ENCODE measurements at places on chromosomes 11 and 22.

DNA sequence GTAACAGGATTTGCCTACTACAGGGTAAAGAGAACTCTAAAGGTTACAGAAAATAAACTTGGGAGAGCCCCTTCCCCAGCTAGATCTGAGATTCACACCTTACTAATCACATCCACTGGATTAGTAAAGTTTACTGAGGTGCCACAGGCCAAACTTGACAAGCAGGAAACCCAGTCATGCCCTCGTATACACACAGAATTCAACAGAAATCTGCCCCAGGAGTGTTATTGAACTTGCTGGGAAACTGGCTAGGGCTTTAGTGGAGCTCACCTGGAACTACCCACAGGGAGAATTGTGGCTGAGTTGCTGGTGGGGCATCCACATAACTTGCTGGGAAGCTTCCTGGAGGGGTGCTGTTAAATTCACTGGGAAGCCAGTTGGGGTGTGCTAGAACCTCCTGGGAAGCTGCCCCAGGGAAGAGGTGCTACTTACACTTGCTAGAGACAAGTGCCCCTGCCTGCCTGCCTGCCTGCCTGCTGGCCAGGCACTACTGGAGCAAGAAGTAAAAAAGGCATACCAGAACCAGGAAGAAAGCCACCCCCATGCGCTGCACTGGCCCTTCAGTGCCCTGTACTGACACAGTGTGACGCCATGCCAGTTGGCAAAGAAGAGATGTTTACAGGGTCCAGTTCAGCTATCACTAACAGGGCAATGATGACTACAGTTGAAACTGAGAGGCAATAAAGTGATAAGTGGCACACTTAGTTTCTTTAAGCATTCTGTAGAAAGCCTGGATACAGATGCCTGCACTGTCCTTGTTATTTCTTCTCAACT, 106.5 kb downstream of the ALX4 start:
- DNase-seq, result no peak

DNA sequence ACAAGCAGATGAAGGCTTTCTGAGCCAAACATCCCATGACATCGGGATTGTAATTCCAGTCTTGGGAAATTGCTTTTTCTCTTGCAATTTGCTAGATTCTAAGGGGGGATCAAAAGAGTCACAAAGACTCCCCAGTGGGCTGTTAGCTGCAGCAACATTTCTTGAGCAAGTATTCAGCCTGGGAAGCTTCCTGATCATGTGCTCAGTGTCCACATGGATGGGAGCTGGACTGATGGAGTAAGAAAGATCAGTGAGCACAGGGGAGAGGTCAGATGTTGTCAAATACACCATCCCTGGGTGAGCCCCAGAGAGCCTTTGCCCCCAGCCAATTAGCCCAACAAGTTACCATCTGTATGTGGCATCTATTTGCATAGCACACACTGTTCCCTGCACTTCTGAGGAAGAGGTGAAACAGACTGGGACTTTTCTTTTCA, 10.2 kb upstream of the GRK3 start:
- DNase-seq, result no peak

- no peak for DNase-seq
These were observed 73.3 kb upstream of the FAR1 start for GRCh38 chr11:13595166-13595565.

DNA sequence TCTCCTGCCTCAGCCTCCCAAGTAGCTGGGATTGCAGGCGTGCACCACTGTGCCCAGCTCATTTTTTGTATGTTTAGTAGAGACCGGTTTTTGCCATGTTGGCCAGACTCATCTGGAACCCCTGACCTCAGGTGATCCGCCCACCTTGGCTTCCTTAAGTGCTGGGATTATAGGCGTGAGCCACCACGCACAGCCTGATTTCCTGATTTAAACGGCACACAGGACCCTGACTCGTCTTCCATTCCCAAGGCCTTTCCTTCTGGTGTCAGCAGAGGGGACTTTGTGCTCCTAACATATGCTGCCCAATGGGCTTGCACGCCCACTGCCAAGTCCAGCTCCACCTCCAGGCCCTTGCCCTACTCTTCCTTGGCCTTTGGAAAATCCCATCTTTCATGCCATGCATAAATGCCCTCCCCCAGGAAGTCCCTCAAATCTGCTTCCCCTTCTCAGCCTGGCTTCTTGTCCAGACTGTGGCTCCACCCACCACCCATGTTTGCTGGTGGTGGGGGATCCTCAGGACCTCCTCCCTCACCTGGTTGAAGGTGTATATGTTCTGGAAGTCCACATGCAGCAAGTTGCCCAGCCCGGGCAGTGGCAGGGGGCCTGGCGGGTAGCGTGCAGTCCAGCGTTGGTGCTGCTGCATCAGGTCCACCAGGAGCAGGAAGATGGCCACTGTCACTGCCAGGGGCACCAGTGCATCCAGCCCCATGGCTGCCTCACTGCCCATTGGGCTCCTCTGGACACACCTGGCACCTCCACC, 23.9 kb upstream of the CYP2D6 start:
- no peak for DNase-seq

- no peak for DNase-seq
These were observed 611.5 kb downstream of the KCNA4 start for GRCh38 chr11:29405305-29405704.

GRCh38 chr11:69449320-69450063, 32.0 kb upstream of the LINC01488 start:
- DNase-seq, result no peak

DNA sequence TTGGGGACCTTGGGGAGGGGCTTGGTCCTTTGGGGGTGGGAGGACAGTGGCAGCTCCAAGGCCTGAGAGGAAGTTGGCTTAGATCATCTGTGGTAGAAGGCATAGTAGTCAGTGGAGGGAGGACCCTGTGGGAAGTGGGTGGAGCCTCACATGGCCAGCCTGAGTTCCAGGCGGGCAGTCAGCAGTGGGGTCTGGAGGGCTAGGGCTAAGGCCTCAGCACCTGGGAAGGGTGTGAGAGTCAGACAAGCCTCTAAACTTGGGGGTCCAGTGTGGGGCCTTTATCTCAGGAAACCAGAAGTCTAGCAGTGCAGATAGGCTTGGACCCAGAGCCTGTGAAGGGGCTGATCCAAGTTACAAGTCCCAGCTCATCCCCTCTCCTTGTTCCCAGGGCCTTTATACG, 4.0 kb downstream of the NLRX1 start:
- no peak for DNase-seq

DNA sequence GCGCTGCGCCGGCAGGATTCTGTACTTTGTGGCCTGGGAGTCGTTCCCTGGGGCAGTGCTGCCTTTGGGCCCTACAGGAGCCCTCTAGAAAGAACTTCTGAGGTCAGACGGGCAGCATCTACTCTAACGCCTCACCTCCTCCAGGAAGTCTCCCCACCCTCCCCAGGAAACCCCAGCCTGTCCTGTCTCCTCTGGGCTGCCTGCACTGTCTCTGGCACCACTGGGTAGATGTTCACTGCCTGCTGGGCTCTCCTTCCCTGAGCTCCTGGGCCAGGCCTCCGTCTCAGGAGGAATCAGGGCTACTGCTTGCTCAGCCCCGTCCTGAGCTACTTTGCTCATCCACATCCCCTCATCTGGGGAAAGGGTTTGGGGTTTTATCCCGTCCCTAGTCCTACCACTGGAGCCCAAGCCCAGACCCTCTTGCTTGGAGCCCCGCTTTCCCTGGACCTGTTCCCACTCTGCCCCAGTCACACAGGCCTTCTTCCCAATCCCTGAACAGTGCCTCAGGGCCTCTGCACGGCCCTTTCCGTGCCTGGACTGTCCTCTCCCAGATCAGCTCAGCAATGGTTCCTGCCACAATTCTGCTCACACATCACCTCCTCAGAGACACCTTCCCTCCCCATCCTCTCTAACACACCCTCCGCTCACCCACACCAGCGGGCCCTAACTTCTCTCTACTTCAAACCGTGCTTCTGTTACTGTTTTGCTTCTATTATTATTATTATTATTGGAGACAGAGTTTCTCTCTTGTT, 11.3 kb upstream of the TREH start:
- no peak for DNase-seq

DNA sequence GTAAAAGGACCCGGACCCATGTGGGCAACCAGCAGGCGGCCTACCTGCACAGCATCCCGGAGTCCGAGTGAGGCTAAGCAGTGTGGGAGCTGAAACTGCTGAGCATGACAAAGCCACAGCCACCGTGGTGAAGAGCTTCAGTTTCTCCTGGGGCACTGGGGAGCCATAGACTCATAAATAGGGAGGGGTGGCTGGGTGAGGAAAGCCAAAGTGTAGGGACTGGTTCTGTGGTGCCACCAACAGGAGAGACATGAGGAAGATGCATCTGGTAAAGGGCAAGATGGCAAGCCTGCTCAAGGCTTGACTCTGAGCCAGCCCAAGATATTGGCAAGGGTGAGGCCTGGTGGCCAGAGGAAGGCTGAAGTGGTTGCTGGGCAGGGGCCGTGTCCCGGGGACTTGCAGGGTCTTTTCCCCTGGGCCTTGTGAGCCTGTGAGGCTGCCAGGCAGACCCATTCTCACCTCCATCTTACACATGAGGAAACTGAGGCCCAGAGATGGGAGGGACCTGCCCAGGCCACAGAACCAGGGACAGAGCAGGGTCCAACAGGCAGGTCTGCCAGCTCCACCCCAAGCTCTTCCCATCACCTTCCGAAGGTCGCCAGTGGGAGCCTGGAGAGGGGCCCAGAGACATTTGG, 30.4 kb downstream of the CYTH4 start:
- DNase-seq, result no peak

DNA sequence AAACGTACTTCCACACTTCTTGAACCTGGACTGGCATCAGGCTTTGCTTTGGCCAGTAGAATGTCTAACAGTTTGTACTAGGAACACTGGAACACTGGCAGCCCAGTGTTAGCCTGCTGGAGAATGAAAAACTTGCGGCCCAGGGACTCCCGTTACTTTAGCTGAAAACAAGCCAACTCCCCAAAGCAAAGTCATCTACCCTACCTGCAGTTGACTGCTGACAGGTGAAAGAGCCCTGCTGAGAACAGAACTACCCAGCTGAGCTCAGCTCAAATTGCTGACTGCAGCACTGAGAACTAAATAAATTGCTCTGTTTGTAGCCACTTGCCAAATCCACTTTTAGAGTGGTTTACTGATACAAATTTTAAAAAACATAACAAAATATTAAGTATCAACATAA, 342.5 kb downstream of the LRRC4C start:
- DNase-seq, result no peak

GRCh38 chr22:22997262-22997898, 72.9 kb upstream of the GNAZ start:
- no peak for DNase-seq

GRCh38 chr11:120420572-120420971, 84.4 kb downstream of the ARHGEF12 start:
- DNase-seq, result no peak

GRCh38 chr11:130858215-130858614, 58.1 kb downstream of the SNX19 start:
- no peak for DNase-seq

- DNase-seq, result no peak
These were observed 53.2 kb upstream of the CRTAM start for GRCh38 chr11:122785031-122785541.

DNA sequence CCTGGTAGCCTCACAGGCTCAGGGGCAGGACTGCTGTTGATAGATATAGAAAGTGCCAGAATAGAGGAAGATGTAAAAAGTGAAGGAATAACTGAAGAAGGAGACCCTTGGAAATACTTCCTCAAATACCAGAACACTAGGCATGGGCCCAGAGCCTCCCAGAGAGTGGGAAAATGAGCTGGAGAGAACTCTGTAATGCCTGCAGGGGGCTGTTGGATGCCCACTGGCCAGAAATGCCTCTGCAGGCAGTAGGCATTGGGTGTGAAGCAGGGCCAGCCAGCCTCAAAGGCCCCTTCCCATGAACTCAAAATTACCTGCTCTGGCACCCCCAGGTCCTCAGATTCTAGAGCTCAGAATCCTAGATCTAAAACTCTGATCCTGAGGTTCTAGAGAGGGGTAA, 15.1 kb downstream of the P2RY2 start:
- DNase-seq, result no peak

GRCh38 chr22:38751422-38752346, 4.1 kb downstream of the SUN2 start:
- peak; percentile 48 for DNase-seq

DNA sequence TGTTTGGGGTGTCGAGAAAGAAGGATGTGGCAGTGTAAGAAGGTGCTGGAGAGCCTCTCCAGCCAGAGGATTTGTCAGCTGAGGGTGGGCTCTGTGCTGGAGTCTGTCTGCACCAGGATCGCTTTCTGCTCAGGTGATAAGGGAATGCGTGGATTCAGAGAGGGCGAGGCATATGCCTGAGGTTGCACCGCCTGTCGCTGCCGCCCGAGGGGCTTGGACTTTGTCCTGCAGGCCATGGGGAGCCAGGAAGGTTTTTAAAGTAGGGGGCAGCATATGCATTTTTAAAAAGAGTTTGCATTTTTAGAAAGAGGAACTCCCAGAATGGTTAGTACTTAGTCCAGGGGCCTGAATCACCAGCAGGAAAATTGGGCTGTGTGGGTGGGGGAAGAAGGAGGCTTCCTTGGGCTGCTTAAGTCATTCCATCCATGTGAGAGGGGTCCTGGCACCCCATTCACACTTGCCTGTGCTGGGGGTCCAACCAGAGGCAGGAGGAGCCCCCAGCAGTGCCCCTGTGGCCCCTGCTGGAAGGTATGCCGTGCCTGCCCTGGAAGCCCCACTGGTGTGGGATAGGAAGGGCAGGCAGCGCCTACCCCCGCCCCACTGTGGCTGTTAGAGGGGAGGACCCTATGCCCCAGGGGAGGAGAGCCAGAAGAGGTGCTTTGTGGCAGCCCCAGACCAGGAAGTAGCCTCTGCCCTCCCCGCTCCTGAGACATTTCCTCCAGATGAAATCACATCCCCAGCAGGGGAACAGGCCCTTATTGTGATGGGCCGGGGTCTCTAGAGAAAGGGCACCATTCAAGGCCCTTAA, 35.8 kb upstream of the MYRF start:
- DNase-seq, result no peak

DNA sequence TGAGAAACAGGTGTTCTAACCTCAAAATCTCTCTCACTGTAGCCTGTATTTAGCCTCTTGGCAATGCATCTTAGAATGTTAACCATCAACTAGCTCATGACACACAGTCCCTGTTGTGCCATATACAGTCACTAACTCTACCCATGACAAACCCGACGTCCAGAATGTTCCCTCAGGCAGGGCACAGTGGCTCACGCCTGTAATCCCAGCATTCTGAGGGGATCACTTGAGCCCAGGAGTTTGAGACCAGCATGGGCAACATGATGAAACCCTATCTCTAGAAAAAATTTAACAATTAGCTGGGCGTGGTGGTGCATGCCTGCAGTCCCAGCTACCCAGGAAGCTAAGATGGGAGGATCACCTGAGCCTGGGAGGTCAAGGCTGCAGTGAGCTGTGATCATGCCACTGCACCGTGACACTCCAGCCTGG, 18.2 kb upstream of the CCDC34 start:
- no peak for DNase-seq

All from activated CD4-positive, alpha-beta T cell treated with anti-CD3 and anti-CD28 coated beads for 1 hour (primary cell).